ENCODE measurements at places on chromosomes 2 and 18.

DNA sequence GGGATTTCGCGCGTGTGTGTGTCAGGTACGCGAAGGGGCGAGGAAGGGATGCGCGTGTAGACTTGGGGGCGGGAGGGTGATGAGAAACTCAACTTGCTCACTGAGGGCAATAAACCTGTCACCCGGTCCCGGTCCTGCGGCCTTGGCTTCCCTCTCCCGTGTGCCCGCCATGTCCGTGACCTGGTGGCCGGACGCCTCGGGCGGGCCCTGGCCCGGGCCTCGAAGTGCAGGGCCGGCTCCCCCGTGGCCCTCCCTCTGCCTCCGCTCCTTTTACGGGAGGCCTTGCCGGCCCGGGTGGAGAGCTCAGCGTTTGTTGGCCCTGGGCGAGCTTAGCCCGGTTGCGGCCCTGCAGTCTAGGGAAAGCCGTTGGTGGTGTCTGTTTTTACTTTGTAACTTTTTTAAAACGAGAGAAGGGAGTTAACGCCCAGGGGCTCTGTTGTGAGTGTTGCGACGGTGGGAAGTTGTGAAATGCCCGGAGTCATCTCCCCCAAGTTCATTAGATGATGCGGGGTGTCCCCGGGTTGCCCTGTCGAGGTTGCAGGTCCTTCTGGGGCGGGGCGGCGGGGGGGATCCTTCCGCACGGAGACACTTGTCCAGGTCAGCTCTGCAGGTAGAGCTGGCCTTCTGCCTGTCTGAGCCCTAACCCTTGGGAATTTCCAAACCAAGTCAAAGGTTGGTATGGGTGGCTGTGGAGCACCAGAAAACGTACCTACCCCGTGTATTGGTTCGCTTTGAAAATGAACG, 883 bp downstream of the SMCHD1 start:
- DNase-seq = peak; percentile 56

DNA sequence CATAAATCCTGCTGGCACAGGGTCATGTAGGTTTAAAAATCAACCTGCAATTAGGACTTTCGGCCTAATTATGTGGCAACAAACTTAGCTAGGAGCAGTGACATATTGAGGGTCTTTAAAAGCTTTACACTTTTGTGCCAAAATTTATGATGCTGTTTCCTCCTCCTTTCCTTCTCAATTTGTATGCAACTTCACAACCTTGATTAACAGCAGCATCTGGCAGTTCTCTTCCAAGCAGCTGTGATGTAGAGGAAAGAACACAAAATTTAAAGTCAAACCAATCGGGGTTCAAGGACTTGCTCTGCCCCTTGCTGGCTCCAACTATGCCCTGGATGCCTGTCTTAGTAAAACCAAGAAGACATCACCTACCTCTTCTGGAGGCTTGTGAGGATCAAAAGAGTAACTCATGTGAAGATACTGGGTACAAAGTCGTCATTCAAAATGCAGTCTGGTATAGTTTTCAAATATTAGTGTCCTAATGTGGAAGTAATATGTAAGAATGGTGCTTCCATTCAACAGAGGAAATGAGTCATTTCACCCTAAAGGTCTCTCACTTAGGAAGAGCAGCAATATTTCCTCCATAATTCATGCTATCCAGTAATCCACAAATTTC, 94.7 kb downstream of the ANKRD44 start:
- DNase-seq = no peak

- no peak for DNase-seq
Observed at GRCh38 chr2:109422071-109422757, 191.6 kb downstream of the SEPTIN10 start.

DNA sequence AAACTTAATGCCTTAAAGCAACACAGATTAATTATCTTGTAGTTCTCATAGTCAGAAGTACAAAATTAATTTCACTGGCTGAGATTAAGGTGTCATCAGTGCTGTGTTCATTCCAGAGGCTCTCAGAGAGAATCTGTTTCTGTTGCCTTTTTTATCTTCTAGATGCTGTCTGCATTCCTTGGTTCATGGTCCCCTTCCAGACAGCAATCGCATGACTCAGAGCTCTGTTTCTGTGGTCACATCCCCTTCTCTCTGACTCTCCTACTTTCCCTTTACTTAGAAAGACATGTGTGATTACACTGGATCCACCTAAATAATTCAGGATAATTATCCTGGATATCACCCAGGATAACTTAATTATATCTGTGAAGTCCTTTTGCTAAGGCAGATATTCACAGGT, 148.6 kb downstream of the MAIP1 start:
- no peak for DNase-seq

DNA sequence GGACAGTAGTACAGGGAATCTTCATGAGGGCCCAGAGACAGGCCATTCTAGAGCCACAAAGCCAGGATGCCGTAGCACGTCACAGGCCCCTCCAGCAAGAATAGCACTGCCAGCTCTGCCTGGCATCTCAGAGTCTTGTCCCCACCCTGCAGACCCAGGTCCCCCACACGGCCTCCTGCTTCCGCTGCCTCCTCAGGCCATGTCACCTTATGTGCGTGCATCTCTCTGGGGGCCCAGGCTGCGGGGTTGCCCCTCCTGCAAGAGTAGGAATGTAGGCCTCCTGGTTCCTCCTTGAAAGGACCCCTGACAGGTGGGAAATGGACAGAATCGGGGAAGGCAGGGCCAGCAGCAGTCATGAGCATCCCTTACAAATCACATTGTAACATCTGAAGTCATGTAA, 49.8 kb downstream of the ADI1 start:
- DNase-seq = no peak

- no peak for DNase-seq
Observed at GRCh38 chr18:78595453-78595852, 384.2 kb upstream of the SALL3 start.

DNA sequence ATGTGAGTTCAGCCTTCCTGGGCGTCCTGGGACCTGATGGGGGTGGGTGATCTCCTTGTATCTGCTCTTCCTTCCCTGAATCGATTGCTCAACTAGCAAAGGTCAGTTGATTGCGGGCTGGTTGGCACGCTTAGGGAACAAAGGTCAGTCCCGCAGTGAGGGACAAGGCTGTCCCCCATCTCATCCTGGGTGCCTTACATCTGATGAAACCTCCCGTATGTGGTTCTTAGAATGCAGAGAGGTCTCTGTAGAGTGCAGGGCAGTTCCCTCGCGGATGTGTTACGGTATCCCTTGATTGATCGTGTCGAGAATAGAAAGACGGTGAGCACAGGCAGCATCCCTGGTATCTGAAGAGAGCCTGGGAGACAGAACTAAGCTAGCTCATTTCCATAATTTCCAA, 56.4 kb upstream of the RBM44 start:
- DNase-seq = no peak

DNA sequence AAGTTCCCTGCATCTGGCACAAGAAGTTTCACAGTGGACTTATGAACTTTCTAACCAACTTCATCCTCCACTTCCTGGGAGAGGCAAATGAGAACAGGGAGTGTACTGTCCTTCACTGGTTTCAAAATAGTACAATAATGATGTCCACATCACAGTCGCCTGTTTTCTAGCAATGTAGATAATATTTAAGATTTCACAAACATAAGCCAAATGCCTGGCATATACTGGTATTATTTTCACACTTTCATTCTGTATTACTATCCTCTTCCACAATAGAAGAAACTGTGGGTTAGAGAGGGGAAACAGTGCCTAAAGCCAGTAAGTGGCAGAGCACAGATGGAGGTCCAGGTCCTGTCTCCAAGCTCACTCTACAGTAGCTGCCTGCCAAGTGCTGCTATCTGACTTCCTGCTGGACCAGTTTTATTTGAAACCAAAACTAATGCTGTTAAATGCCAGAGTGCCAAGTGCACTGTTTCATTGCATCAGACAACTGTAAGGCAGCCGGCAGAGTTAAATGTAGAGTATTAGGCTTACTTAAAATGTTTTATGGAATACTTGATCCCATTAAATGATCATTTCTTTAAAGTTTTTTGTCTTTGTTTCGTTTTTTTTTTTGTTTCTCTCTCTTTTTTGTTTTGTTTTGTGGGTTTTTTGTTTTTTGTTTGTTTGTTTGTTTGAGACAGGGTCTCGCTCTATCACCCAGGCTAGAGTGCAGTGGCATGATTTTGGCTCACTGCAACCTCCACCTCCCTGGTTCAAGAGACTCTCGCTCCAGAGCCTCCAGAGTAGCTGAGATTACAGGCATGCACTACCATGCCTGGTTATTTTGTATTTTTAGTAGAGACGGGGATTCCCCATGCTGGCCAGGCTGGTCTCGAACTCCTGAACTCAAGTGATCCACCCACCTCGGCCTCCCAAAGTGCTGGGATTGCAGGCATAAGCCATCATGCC, 15.1 kb downstream of the COBLL1 start:
- DNase-seq = no peak

DNA sequence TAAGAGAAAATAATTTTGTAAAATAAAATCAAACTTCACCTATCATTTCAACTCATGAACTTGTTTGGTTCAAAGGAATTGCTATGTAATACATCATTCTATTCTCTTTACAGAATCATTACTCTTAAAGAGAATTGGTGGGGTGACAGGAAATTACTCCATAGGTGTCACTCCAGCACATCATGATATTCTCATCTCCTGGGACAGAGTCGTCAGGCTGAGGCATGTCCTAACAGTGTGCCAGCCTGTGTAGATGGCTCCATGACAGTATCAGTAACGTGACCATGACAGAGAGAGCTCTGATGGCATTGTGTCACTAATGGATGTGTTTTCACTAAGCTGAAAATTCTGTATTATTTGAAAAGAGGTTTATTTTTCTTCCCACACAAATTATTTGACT, 13.9 kb downstream of the SPATS2L start:
- DNase-seq = no peak

- DNase-seq = no peak
Observed at GRCh38 chr18:75277610-75277928, 67.0 kb downstream of the TSHZ1 start.

- no peak for DNase-seq
Observed at GRCh38 chr2:223003191-223003590, 48.8 kb upstream of the KCNE4 start.
